ENCODE measurements at places on chromosomes 2 and 18.
A peak's percentile ranks its signal among the peaks of the same experiment; 100 is the strongest.

DNA sequence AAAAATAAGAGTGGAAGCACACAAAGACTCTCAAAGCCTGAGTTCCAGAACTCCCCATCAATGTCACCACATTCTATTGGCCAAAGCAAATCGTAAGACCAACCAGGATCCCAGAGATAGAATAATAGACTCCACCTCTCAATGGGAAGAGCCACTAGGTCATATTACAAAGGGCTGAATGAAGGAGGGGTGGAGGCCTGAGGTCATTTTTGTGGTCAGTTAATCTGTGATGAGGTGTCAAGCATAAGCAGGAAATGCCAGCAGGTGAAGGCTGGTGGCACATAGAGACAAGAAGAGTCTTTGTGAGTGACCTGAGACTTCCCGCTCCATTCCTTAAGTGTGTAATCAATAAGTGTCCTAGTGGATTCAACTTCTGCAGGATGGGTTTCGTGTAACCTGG, 144.3 kb downstream of the TFCP2L1 start:
- DNase-seq, result no peak

DNA sequence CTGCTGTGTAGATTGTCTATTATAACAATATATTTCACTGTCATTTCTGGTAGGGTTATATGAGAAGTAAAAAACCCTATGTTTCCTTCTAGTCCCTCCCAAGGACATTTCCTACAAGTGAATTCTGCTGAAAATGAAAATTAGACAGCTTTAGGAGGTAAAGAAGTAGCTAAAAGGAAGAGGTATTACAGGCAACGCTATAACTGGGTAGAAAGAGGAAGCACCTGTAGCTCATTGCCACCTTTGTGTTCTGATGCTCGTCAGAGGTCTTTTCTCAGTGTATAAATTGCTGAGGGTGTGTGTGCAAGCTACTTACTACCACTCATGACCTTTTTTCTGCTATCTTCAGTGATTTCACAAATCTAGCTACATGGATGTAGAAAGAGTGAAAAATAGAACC, 1.4 kb downstream of the DNAJC10 start:
- no peak for DNase-seq

DNA sequence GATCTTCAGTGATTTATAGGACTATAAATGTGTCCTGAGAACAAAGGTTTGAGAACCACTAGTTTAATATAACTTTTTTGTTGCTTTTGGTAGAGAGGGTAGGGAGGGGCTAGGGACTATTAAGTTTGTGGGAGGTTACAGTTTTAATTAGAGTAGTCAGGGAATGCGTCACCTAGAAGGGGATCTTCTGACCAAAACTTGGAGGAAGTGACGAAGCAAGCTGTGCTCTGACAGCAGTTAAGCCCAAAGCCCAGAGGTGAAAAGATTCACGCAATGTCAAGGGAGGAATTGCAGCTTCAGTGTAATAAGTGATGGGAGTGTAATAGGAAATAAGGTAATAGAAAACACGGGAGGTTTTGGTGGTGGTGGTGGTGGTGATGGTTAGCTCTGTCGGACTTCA, 8.1 kb downstream of the TDRD15 start:
- no peak for DNase-seq

DNA sequence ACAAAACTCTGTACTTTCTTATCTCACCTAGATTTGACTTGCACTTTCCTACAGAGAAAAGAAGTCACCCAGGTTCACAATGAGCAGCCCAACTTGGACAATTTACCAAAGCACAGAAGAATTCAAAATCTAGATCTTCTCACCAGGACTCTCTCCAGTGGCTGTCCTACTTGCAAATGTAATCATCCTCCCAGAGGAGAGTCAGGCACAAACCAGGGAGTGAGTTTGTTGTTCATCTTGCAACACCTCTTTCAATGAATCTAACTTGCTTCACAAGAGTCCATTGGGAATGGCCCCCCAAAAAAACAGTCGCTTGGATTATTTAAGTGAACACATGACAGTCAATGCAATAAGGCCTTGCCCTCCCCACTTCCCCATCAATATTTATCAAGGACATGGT, 144.6 kb downstream of the ATL2 start:
- no peak for DNase-seq

DNA sequence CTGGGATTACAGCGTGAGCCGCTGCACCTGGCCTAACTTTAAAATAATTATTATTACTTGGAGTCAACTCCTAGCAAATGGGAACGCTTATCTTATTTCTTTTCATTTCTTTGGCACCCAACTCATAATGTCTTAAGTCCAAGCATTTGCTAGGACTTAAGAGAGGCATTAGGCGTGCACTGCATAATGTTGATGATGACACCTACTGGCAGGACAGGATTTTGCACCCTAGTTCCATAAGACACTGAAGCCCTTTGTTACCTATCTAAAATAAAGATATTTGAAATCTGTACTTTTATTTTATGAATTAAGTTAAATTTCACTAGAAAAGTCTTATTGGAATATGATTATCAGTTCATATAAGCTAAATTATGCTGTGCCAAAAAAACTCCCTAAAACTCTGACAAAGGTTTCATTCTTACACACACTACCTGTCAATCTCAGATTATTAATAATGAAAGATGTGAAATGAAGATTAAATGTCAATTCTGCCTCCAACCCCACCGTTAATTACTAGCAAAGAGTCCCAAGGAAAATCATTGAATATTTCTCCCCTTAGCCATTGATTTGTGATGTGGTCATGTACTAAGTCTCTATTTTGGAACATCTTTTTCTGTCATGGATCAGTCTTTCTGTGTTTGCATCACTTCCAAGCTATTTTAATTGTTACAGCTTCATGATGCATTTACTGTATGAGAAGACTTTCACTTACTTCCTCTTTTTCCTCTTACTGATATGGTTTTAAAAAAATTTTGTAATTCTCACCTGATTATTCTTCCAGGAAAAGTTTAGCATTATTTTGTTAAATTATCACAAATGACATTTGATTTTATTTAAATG, 12.7 kb upstream of the CDH2 start:
- peak; percentile 57 for DNase-seq

- DNase-seq, result no peak
Measured at GRCh38 chr2:238851761-238852160, 3.9 kb downstream of the TWIST2 start.

DNA sequence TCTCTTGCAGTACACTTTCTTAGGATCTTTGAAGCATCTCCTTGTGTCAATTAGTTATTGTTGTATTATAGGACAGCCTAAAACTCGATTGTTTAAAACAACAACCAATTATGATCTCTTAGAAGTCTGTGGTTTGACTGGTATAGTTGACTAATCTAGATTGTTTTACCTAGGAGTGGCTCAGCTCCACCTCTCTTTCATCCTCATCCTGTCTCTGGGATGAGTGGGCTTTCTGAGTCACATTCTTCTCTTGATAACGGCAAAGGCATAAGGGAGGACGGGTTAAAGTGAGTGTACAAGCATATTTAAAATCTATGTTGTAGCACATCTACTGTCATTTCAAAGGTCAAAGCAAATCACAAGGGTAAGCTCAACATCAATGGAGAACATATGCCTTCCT, 102.3 kb upstream of the GULP1 start:
- DNase-seq, result no peak

- DNase-seq, result no peak
Measured at GRCh38 chr2:54254180-54254579, 1.8 kb downstream of the TSPYL6 start.

DNA sequence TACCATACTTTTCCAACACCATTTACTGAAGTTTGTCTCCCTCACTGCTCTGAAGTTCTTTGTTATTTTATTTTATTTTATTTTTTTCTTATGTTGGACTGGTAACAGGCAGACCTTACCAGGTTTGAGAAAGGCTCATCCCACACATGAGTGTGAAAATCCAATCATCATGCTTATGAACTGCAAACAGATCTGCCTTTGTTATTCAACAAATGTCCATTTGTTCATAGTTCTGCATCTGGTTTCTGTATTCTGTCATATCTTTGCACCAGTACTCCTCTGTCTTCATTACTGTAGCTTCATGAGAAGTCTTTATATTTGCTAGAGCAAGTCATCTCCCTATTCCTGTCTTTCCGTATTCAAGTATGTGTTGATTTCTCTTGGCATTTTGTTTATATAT, 5.3 kb downstream of the RNU2-63P start:
- no peak for DNase-seq

- no peak for DNase-seq
Measured at GRCh38 chr2:118642501-118642900, 204.9 kb downstream of the EN1 start.

DNA sequence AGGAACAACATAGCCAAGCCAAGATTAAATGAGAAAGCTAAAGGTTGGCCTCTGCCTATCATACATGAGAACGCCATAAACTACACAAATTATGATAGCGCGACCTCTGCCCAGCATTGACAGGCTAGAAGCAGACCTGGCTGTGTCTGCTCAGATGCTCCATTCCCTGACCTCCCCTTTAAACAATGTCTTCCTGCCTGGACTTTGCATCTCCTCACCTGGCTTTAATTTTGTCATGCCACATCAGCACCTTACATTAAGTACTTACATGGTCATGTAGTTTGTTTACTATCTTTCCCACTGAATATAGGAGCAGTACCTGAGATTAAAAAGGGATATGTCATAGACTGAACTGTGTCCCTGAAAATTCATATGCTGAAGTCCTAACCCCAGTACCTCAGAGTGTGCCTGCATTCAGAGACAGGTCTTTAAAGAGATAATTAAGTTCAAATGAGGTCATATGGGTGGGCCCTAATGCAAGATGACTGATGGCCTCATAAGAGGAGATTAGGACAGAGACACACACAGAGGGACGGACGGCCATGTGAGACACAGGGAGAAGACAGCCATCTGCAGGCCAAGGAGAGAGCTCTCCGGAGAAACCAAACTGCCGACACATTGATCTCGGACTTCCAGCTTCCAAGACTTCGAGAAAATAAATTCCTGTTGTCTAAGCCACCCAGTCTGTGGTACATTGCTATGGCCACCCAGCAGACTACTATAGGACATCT, 103.7 kb downstream of the BIN1 start:
- DNase-seq, result no peak

DNA sequence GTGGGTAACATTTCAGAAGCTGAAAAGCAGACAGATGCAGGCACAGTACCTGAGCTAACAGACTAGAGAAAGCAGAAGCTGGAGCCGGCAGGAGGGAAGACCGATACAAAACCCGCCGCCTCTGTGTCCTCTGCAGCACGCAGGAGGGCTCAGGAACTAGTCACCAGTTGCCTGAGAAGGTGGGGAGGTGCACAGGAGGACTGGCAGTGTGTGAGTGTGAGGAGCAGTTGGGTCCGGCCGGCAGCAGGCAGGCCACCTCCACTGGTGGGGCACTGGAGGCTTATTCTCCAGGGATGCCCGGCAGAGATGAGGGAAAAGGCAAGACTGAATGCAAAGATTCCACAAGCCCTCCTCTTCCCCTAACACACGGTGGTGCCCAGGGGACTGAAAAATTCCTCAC, 18.2 kb downstream of the ERCC3 start:
- no peak for DNase-seq

DNA sequence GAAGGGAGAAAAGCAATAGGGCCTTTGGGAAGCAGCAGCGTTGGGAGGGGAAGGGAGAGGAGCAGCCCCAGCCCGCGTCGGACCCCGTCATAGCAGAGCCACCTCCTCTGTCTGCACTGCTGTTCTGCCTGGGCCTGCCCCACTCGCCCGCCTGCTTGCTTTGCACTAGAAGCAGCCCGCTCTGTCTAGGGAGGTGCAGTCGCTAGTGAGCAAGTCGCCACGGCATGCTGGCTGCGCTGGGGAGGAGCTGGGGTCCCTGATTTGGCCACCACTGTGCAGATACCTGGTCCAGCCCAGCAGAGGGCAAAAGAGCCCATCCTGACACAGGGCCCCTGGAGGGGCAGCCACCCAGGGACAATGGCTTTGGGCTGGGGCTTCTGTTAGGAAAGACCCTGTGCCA, 8.0 kb upstream of the TMEM214 start:
- no peak for DNase-seq

DNA sequence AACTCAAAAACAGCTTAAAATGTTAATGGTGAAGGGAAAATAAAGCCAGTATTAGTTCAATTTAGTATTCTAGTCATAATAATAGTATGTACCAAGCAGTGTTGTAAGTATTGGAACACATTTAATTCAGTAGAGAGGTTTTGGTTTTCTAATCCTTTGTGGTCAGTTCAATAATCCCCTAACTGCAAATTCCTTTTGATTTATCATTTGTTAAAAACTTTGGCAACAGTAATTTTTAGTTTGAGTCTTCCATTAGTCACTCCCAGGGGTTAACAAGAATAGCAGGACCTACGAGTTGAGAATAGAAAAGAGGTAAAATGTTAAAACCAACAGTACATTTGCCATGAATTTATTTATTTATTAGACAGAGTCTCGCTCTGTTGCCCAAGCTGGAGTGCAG, 10.7 kb downstream of the MRPL44 start:
- DNase-seq, result no peak

GRCh38 chr2:19863303-19864041, 38.3 kb downstream of the TTC32 start:
- DNase-seq, result peak; percentile 67

GRCh38 chr18:56373601-56374000, 264.8 kb downstream of the TXNL1 start:
- no peak for DNase-seq

DNA sequence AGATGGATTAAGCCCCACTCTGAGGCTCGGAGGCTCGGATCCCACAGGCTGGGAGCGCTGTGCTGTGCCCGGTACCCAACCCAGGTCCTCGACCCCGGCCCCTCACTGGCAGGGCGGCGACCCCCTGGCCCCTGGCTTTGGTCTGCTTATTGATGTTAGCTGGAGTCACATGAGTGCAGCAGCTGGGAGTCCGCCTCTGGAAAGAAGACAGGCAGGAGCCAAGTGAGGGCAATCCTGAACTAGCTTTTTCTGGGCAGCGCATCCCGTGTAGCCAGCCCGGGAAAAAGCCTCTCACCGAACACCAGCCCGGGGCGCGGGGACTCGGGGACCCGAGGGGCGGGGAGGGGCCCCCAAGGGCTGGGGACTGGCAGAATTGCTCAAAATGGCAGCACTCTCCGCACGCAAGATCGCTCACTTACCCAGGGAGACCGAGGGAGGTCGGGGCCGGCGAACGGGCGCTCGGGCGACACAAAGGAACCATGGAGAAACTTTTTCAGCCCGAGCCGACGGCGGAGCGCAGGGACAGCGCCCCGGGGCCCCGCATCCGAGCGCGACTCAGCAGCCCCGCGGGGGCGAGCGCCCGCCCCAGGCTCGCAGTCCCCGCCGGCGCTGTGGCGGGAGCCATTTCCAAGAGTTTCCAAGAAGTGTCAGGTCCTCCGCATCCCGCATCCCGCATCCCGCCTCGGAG, 567 bp downstream of the TMEM200C start:
- peak; percentile 21 for DNase-seq

DNA sequence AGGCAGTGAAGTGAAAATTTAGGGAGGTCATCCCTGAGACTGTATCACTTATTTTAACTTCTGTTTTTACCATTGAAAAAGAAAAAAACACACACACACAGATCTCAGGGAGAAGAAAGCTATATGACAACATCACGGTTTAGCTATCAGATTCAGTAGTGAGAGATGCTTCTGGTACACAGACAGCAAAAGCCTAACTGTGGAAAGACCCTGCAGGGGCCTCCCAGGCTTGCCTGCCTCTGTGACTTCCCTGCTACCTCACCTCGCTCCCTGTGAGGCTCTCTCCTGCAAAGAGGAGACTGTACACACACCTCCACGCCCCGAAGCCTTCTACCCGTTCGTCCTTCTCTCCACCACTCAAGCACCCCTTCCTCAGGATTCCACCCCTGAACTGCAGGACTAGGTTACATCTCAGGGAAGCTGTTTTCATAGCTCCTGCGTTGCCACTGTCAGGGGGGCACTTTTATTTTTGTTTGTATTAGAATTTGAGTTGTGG, 86.3 kb downstream of the EPB41L3 start:
- no peak for DNase-seq

GRCh38 chr2:86518481-86518880, 44.8 kb downstream of the CHMP3 start:
- DNase-seq, result peak; percentile 37

Measured in suppressor macrophage treated with lipopolysaccharide for 1 hour (primary cell).